T-helper 2 cell (primary cell): ENCODE measurements at places on chromosomes 6 and 20.

GRCh38 chr20:61295249-61295648 lies 43.2 kb downstream of the CDH4 start:
- no peak for DNase-seq

GRCh38 chr6:160218810-160219209 lies 39.8 kb downstream of the SLC22A2 start:
- no peak for DNase-seq

GRCh38 chr20:59020938-59021551 lies 1.8 kb downstream of the TUBB1 start:
- no peak for DNase-seq

DNA sequence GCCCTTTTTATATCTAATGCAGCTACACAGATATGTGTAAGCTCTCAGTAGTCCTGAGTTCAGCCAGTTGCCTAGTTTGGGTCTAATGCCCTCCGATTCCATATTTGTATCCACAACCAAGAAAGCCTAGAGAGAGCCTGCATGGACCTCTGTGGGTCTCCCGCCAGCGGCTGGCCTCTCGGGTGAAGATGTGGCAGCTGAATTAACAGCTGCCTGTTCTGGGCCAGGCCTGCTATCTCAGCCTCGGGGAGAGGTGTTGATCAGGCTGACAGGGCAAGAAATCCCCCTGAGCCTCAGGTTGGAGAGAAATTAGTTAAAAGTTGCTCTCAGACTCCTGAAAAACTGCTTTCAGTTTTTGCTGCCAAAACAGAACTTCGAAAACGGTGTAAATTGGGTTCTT lies 19.8 kb downstream of the PTK7 start:
- DNase-seq: no peak

DNA sequence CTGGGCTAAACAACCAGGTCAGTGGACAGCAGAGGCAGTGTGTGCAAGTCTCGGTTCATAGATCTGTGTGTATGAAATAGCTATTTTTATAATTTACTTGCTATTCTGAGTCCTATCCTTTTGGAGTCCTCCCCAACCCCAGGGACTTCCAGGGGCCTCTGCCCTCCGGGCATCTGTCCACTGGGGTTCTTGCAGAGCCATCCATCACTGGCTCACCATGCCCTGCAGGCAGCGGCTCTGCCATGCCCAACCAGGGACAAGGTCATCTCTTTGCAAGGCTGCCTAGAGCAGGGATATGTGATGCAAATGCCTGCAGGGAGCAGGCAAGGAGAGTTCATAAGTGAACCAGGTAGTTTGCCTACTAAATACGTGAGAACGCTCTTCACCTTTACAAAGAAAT lies 10.5 kb upstream of the BEND3 start:
- DNase-seq: no peak

- DNase-seq: no peak
Observed at GRCh38 chr6:68502946-68503345, 132.1 kb upstream of the ADGRB3 start.

DNA sequence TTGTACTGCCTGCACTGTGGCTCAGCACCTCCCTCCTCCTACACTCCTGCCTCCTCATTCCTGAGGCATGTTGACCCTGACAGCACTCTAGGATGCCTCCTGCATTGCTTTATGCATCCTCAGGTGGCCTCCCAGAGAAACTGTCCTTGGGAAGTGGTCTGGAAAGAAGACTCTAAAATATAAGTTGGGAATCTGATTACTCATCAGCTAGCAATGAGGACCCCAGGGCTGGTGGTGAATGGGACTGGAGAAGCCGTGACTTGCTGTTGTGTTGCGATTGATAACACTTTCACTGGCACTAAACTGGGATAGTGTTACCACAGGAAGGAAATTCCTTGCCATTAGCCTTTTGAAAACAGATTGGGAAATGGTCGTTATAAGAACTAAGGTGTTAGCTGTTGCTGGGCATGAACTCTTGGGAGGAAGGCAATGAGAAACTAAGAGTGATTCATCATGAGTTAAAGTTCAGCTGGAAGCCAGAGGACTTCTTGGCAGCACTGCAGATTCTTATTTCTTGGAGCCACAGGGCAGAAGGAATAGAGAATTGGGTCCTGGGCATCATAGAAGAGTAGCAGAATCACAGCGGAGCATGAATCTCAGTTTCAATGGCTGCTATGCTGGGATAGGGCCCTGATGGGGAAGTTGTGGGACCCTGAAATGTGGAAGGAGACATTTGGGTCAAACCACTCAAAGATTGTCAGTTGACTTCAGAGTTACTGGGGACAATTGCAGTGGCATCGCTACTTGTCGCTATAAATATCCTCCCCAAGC lies 10.1 kb upstream of the SIRPD start:
- no peak for DNase-seq

- DNase-seq: no peak
Observed at GRCh38 chr6:134161041-134161440, 108.6 kb upstream of the SLC2A12 start.

DNA sequence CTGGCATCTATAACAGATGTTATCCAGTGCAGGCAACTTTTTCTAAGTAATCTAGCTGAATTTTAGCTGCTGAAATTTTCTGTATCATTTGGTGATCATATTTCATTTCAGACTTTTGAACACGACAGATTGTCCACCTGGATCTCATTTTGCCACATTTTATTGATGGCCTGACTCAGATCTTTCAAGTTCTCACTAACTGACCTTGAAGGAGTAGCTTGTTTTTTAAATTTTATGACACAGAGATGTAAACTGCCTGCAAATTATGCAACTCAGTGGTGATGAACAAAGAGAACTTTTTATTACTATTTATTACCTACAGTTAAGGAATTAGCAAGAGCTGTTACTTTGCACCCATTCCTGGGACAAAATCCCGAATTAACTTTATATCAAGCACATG lies 366.4 kb downstream of the PAX1 start:
- no peak for DNase-seq

DNA sequence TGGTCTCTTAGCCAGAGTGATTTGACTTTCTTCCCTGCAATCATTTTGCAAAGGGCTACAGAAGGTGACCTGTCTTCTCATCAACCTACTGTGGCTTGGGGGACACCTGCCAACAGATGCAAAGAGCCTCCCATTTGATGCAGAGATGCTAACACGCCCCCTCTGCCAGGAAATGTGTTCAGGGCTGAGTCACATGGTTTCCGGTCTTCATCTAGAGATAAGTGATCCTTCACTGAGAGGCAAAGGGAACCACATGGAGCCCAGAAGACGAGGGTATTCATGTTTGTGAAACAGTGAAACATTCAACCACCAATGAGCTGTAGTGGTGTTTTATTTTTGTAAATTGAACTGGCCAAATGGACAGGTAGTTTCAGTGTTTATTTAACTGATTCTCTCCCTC lies 109.0 kb upstream of the RIN2 start:
- no peak for DNase-seq

DNA sequence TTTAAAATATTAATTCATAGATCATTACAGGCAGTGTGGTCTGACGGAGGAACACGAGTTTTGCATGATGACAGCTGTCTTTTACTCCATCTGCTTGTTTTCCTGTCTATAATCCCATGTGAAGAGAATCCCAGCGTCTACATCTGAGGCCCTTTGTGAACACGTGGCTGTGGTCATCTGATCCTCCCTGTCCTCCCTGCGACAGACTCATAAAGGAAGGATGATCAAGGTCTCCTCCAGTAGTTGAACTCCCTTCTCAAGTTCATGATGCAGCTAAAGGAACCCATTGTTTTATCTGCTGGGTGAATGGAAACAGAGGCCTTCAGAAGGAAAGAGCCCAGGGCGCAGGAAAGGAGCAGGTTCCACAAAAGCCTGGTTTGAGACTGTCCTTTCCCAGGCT lies 435.8 kb upstream of the JARID2 start:
- DNase-seq: no peak

DNA sequence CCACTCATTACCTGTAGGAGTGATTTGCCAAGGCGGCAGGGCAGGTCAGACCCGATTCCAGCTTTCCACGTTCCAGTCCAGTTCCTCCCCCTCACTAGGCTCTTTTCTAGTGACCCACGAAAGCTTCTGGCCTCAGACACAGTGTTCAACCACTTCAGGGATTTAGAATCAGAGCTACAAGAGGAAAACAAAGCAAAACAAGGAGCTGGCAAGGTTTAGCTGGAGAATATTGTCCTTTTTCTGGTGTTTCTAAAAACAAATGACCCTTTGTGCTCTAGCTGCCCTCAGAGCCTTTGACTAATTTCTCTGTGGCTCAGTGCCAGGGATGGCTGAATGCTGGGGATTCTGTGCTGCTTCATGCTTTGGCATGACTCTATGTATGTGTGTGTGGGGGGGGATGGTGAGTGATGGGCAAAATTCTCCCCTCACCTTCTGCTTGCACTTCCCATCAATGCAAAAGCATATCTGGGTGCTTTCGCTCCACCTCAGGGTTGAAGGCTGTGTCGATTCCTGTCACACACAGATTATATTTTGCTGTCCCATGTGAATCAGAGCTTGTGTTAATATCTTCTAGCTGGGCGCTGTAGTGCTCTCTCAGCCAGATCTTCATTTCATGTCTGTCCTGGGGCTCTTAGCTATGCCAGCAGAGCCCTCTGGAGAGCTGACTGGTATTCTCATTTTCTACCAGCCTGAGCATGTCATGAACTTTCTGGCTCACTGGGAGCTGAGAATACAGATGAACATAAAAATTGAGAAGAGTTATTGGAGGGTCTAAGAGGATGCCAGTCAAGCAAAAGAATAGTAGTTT lies 19.3 kb upstream of the NEDD9 start:
- no peak for DNase-seq

- no peak for DNase-seq
Observed at GRCh38 chr6:13398069-13398381, 69.7 kb upstream of the TBC1D7 start.

GRCh38 chr20:49785852-49786175 lies 26.8 kb upstream of the SLC9A8 start:
- DNase-seq: no peak

DNA sequence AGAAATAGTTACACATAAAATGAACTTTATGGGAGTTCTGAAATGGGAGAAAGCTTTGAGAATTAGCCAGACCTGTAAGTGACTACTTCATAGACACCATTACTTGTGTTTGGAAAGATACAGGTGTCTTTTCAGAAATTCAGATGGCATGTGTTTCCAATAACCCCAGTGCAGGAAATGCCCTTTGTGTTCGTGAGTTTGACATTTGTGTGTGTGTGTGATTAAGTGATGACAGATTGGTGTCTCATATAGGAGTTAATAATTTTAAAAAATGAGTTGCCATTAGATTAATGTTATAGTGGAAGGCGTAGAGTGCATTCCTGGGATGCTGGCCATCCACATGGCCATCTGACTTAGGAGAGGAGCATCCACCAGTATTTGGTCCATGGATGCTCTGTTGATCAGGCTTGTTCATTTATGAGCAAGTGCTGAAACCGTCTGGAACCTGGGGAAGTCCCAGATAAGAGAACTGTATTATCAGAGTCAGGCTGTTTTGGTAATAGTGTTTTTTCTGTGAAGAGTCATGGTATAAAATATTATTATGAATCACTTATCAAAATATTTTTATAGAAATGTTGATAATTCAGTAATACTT lies 3.1 kb downstream of the STK4 start:
- DNase-seq: no peak

GRCh38 chr20:57361517-57361916 lies 10.5 kb downstream of the RAE1 start:
- no peak for DNase-seq

- no peak for DNase-seq
Observed at GRCh38 chr20:41889126-41889843, 271.1 kb upstream of the CHD6 start.

GRCh38 chr20:47278907-47279348 lies 77.6 kb downstream of the ZMYND8 start:
- no peak for DNase-seq

- no peak for DNase-seq
Observed at GRCh38 chr20:8317448-8317847, 185.4 kb downstream of the PLCB1 start.

DNA sequence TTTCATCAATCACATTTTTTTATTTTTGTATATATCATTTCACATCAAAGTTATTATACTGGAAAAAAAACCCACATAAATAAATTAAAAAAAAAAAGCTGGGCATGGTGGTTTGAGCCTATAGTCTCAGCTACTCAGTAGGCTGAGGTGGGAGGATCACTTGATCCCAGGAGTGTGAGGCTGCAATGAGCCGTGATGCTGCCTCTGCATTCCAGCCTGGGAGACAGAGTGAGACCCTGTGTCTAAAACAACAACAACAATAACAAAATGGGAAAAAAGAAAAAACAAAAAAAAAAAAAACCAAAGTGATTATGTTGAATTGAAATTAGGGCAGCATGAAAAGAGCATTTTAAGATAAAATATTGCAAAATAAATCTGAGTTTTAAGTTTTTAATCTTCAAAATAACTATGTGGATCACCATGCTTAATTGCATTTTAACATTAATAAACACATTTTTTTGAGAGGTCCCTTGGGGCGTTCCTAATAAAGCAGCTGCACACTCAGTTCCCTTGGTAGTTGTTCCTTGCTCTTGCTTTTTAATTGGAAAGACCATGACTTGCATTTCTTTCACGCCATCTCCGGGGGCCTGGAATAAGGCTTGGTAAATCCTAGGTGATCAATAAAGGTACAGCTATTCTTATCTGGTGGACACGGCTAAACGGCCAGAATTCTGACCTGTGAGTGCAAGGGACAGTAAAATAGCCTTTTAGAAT lies 15.1 kb downstream of the NOX3 start:
- no peak for DNase-seq

DNA sequence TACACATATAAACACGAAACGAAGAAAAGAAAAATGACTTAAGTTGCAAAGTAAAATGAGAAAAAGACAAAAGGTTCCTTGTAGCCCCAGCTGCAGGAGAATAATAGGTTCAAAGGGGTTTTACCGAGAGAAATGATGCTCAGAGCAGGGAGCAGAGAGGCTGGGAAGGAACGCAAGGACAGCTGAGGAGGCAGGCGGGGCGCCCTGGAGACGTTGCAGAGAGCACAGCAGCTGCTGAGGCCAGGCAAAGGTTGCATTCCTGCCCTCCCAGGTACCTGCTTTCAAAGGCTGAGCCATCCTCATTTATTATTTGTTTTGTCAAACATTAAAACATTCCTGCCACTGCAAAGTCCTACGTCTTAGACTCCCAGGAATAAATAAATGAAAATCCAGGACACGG lies 16.2 kb upstream of the VAPB start:
- no peak for DNase-seq

DNA sequence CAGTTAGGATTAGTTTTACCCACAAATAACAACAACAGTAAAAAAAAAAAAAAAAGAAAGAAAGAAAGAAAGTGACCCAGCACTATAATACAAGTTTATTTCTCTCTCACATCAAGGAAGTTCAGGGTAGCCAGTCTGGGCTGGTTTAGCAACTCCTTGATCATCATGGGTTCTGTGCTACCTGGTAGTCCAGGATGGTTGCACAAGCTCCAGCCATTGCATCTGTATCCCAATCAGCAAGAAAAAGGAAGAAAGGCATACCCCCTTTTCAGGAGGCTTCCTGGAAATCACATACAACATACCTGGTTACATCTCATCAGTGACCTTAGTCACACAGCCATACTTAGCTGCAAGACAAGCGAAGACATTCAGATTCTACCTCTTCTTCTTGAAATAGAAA lies 128.5 kb downstream of the MTHFD1L start:
- DNase-seq: no peak

- DNase-seq: no peak
Observed at GRCh38 chr6:107152638-107153430, 37.5 kb upstream of the BEND3 start.

GRCh38 chr20:57746201-57746600 lies 36.4 kb upstream of the PMEPA1 start:
- no peak for DNase-seq
